HFF-Myc (cell line): ENCODE measurements at places on chromosomes 4 and X.

DNA sequence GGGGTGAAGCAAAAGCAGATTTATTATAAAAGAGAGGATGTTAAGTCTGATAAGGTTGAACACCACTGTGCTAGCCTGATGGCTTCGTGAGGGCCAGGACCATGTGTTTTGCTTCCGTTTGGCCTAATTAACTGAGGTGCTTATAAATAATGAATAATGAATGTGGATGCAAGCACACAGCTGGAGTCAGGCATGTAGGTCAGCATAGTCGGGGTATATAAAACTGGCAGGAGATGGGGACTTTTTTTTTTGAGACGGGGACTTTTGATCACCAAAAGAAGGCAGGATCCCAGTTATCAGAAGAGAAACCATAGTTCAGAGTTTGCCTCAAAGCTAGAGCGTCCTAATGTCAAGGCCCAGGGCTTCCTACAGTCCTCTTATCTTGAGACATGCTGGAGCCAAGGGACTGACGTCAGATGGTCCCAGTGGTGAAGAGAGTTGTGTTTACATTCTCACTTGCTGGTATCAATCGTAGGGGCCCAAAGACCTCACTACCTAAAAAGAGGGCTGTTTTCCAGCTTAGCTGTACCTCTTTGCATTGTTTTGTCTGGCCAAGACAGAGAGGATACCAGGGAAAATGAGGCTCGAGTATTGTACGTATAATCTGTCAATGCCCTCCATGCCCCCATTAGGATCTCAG is 50.4 kb downstream of the RTL9 start:
- no peak for DNase-seq

GRCh38 chrX:97685753-97686152 is 802.0 kb downstream of the RPA4 start:
- no peak for DNase-seq

DNA sequence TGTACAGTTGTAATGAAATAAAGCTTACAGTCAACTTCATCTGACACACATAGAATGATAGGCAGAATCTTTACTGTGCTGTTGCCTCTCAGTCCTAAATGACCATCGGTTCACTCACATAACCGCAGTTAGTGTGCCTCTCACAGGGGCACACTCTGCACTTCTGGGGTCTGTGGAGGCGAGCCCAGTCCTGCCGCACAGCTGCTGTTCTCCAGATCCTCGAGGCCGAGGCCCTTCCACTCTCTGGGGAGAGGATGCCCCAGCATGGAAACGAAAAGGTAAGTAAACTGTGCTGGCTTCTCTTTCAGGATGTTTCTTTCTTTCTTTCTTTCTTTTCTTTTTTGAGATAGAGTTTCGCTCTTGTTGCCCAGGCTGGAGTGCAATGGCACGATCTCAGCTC is 88.0 kb downstream of the DCTD start:
- DNase-seq: no peak

DNA sequence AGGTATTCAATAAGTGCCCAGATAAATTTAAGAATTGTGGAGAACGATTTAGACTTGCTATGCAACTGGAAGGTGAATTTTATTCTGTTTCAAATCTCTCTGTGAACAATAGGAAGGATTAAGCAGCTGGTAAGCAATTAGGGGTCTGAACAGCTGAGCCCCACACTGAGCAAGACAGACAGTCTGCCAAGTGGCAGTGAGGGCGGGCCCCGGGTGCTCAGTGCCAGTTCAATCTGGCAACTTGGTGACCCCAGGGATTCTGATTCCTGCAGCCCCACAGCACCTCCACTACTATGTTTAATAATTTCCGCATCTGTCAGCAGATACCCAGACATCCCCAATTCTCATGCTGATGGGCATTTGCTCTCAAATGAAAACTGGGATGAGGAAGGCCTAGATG is 317.3 kb downstream of the PPP1R2C start:
- DNase-seq: no peak

DNA sequence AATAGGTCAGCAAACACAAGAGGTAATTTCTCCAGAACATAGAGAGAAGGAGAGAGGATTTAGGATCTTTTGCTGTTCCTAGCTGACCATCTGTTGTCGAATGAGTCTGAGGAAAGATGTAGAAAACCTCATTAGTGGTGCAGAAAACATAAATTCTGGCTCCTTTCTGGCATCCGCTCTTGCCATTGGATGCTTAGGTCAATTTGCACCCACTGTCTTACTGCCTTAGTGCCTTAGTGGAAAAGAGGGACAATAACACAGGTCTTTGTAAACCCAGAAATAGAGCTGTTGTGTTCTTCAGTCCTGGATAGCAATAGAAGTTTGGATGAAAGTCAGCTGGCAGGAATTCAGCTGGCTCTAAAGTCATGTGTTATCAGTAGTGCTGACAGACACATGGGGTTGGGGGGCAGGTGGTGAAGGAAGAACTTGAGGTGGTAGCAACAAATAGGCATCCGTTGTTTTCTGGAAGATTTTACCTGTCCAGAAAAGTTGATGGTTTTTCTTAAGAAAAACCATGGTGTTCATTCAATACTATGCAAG is 78.2 kb downstream of the GLRA2 start:
- no peak for DNase-seq

GRCh38 chr4:123832173-123833026 is 435.8 kb downstream of the SPRY1 start:
- DNase-seq: peak; percentile 99

DNA sequence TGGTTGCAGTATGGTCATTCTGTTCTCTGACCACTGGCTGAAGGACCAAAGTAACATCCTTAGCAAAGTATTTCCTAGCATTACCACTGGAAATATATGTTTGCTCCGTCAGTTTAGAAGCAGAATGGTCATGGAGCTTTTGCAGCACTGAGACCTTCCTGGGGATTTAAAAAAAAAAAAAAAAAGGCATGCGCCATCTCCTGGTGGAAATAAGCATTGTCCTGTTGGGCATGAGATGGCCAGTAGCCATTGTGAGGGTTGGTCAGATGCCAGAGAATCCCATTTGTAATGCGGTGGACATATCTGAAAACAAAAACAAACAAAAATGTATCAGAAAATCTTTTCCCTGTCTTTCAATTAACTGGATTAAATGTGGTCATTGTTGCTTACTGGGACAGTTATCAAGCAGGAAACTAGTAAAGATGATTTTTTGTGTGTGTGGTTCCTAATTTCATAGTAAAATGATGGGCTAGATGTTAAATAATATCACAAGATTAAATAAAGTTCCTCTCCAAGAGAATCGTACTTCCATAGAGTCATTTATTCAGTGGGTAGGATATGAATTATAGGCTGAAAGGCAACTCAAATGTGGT is 139.6 kb downstream of the SOWAHB start:
- DNase-seq: peak; percentile 86

- peak; percentile 32 for DNase-seq
Observed at GRCh38 chr4:110636680-110637407, 14.0 kb upstream of the PITX2 start.

DNA sequence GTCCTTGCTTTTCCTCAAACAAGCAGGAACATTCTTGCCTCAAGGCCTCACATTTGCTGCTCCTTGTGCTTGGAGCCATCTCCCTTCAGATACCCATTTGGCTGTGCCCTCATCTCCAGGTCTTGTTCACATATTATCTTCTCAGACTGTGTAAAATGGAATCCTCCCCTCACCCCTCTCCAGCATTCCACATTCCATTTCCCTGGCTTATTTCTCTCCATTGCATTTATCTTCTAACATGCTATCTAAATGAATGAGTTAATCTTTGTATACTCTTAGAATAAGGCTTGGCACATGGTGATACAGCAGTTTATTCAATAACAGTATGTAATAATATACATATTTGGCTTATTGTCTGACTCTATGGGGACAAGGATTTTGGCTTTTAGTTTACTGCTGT is 8.8 kb upstream of the GALNT7 start:
- no peak for DNase-seq

- peak; percentile 10 for DNase-seq
Observed at GRCh38 chr4:174697202-174697601, 131.8 kb downstream of the GLRA3 start.

- no peak for DNase-seq
Observed at GRCh38 chr4:78673337-78673736, 102.8 kb upstream of the BMP2K start.

- DNase-seq: no peak
Observed at GRCh38 chr4:118816538-118817177, 19.3 kb downstream of the SEC24D start.

GRCh38 chr4:6779667-6780565 is 2.6 kb upstream of the KIAA0232 start:
- DNase-seq: no peak

DNA sequence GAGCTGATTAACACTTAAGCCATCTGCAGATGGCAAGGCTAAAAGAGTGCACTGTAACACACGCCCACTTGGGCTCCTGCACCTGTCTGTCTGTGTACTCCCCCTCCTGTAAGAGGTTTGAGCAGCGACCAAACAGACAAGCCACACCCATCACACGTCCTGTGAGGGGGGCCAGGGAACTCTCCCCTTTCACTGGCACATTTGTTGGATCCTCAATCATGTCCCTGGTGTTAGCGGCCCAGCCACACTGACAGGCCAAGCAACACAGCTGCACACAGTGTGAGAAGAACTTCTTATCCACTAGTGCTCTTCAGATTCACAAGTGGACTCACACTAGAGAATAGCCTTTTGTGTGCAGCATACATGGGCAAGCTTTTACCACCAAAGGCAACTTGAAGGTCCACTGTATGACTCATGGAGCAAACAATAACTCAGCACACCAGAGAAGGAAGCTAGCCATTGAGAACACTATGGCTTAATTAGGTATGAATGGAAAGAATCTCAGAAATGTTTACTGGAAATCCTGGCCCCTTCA is 29.1 kb upstream of the UTP14A start:
- peak; percentile 29 for DNase-seq

DNA sequence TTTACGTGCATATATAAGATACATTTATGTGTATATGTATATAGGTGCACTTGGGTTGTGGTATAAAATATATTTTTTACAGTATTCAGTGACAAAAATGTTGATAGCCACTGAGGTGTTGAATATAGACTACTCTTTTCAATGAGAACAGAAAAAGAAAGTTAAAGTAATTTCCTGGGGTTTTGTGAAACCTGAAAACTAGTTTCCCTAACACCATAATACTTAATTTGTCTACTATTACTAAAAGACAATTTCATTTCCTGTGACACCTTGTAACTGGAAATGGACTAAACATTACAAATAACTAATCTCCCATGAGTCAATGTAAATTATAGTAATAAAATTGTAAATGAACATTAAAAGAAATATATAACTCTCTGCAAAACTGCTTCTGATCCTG is 32.0 kb upstream of the MAP9 start:
- no peak for DNase-seq

DNA sequence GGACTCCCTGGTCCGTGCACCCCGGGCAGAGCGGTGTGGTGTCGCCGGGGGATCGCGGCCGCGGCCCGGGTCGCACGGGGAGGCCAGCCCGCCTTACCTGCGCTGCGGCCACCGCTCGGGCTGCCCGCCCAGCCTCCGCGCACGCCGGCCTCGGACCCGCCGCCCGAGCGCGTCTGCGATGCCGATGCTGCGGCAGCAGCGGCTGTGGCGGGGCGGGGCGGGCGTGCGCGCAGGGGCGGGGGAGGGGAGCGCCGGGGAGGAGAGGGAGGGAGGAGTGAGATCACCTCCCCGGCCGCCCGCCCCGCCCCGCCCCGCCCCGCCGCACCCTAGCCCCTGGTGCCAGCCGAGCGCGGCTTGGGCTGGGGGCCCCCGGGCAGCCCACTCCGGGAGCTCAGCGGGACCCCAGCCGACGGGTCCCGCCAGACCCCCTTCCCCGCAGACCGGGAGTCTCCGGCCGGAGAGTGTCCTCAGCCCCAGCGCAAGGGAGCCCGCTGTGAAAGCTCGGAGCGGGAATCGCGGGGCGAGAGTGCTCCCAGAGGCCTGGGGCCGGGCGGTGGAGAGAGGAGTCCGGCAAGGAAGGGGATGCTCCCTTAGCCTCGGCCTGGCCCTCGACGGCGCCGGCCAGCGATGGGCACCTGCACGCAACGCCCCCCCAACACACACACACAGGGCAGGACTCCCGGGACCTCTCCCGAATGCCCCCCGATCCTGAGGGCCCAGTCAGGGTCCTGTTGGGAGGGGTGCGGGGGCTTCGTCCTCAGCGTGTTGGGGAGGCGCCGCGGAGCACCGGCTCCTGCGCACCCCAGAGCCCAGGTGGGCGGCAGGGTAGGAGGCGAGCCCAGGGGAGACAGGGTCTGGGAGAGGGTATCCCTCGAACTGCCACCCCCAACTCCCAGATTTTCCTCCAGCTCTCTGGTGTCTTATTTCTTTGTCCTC is at the start of gene L1CAM:
Gene L1CAM, minus strand, starts transcription at position 206 of the 936 bp plus-strand sequence. CDS start 10,337 bp downstream, outside the sequence.
- no peak for DNase-seq

GRCh38 chr4:94827481-94828110 is 69.8 kb downstream of the BMPR1B start:
- peak; percentile 24 for DNase-seq

GRCh38 chrX:124217304-124218251 is 114.9 kb upstream of the TEX13D start:
- DNase-seq: peak; percentile 22

DNA sequence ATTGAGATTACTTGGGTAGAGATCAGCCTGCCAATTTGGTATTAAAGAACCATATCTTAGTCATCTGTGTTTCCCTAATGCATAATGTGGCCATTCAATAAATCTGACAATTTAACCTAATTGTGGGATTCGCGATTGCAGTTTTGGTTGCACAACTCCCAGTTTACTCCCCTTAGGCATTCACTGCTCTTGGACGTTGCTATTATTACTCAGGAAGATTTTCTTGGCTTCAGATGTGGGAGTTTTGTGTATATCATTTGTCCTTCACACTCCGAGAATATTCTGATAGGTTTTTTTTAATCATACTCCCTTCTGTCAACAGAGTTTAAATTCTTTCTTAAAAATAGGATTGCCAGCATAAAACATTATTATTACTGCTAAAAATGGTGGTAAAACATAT is 22.0 kb upstream of the TRPC3 start:
- DNase-seq: no peak

GRCh38 chr4:110073053-110073845 is 125.2 kb downstream of the ELOVL6 start:
- DNase-seq: no peak

- DNase-seq: no peak
Observed at GRCh38 chr4:150230561-150230960, 152.3 kb downstream of the DCLK2 start.

DNA sequence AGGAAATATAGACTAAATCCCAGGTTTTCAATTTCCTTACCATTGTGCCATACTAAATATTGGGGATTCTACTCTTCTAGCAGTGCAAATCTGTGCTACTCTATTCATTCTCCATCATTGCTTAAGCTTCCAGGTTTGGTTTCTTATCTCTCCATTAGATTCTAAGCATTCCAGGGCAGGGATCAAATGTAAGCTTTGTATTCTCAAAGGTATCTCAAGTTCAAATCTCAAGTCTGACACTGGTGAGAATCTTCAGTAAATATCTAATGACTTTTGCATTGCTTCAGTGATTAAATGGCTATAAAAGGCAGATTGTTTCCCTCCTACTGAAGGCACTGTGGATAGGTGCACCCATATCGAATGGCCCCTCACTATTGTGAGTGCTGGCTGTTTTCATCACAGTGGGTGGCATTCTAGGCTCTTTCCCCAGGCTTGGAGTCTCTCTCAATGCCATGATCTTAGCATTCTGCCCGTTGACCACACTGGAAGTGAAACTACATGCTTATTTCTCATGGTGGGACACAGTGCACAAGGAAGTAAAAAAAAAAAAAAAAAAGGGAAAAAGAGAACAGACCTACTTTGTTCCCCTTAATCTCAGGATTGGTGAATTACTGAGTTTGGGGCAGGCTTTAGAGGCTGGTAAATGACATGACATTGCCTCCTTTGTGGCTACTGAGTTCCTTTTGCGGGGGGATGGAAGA is 28.7 kb downstream of the FAM9C start:
- DNase-seq: no peak
